ENCODE measurements at places on chromosomes 12 and 14. TPM values are rescaled to one million over a fixed set of nuclear protein-coding genes. Genes with fewer than 3 reads are reported as not detected.

Gene CD163
- 1.4 TPM for total RNA-seq

Gene KRT79
- not detected for total RNA-seq

Gene PROX2
- not detected for total RNA-seq

Gene ANKRD33
- not detected for total RNA-seq

Gene OR6C70
- total RNA-seq = not detected
